ENCODE measurements at places on chromosomes 16 and 17.

- DNase-seq = no peak
These were observed 3.8 kb upstream of the SYT17 start for GRCh38 chr16:19164285-19164684.

DNA sequence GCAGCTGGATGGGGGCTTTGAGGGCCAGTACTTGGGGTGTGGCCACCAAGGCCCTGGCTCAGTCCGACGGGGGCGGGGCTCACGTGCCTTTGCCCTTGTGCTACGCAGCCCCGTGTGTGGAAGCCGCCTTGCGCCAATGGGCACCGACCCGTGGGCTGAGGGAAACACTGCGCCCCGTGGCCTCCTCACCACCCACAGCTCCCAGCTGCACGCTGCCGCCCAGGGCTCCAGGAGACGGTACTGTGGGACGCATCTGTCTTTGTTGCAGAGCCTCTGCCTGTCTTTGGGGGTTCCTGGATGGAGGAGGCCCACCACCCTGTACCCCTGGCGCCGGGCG lies 7.6 kb downstream of the CDH15 start:
- no peak for DNase-seq

DNA sequence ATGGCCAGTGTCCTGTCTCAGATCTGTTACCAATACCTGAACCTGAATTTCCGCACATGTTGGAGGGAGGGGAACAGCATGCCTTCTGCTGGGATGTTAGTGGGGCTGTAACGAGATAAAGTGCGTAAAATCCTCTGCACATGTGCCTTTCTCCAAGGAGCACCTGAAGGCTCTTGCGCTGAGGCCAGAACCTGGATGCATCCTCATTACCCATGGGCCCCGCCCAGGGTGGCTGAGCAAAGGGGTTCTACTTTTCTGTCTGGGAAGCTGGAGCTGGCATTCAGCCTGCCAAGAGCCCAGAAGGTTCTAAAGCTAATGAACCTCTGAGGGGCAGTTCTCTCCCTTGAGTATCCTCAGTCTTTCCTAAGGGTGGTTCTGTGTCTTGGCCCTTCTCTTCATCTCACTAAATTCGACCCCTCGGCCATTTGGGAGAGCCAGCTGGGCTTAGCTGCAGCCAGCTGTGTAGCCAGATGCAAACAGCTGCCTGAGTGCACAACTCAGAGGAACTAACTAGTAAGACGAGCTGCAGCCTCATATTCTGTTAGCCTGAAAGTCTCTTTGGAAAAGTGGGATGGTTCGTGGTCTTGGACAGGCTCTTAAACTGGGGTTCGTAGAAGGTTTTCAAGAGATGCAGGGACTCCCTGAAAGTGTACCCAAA lies 2.5 kb downstream of the ITGA3 start:
- no peak for DNase-seq

DNA sequence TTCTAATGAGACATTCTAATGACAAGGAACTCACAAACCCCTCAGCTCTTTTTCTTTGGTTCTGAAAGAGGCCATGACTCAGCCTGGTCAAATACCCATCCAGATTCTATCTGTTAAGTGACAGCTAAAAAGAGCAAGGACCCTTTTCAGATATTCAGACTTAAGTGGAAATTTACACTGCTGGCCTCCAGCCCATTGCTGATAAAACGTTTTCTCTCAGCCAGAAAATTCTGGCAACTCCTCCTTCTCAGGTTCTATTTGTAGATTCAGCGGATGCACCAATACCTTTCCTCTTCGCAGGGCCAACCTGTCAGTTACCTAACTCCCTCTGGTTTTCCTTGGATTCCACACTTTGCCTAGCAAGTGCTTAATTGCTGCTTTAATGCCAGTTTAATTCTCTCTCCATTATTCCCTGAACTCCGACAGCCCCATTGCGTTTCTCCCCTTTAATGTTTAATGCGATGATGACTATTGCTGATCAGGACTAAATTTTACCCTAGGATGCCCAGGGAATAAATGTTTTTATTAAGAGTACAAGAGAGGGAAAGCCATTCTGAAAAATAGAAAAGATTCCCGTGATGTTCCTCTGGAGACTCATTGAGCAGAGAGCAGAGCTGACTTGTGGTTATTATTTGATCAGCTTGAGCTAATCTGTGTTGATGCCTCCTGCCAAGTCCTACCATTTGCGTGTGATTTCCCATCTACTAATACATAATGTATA lies 35.9 kb upstream of the TOM1L1 start:
- no peak for DNase-seq

DNA sequence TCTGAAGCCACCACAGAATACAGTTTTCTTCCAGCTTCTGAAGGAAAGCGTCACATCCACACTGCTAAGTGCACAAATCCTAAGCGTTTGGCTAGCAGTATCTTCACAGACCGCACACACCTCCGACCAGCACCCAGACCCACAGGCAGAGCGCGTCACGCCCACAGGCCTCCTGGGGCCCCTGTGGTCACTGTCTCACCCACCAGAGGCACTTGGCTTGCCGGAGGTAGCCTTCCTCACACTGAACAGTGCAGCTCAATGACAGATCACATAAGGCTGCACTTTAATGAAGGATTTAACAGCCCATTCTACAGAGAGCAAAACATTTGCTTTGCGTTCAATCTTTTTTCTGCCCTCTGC lies 21.2 kb downstream of the SPHK1 start:
- no peak for DNase-seq

DNA sequence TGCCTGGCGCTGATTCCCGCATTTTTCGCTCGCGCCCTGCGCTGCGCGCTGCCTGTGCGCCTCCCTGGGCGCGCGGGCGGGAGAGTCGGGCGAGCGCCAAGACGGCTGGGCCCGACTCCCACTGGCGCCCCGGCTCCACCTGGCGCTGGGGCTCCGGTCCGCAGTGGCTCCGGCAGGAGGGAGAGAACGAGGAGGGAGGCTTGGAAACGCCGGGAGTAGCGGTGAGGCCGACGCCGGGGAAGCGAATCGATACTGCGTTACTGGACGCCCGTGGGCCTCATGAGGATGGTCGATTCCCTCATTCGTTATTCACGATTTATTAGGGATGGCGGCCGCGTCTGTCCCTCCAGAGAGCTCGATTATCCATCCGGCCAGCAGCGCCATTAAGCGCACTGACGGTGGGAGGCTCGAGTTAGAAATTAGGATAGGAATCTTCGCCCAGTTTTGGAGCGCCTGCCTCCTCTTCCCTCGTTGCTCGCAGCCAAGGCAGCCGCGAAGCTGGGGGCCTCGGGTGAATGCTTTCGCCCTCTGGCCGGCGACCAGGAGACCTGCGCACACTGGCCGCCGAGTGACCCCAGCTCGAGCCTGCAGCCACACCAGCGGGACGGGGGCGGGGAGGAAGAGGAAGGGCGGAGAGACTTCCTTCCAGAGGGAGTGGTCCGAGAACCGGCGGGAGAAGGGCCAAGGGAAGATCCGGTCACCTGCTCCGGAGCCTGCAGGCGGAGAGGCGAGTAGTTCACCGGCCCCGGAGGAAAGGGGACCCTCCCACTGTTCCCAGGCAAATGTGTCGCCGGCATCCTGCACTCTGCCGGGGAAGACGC lies 1.3 kb upstream of the PCGF2 start:
- peak; percentile 86 for DNase-seq

GRCh38 chr17:75676461-75676860 lies 9.3 kb downstream of the SAP30BP start:
- DNase-seq = no peak

GRCh38 chr17:42233156-42233555 lies 38.9 kb upstream of the GHDC start:
- no peak for DNase-seq

GRCh38 chr16:71883168-71883848 lies 674 bp downstream of the ZNF821 start:
- peak; percentile 12 for DNase-seq

GRCh38 chr16:8716592-8716991 lies 42.2 kb downstream of the ABAT start:
- DNase-seq = peak; percentile 39
